ENCODE measurements at places on chromosomes 4 and X. TPM values are rescaled to one million over a fixed set of nuclear protein-coding genes. Genes with fewer than 3 reads are reported as not detected.
A peak's percentile ranks its signal among the peaks of the same experiment; 100 is the strongest.

DNA sequence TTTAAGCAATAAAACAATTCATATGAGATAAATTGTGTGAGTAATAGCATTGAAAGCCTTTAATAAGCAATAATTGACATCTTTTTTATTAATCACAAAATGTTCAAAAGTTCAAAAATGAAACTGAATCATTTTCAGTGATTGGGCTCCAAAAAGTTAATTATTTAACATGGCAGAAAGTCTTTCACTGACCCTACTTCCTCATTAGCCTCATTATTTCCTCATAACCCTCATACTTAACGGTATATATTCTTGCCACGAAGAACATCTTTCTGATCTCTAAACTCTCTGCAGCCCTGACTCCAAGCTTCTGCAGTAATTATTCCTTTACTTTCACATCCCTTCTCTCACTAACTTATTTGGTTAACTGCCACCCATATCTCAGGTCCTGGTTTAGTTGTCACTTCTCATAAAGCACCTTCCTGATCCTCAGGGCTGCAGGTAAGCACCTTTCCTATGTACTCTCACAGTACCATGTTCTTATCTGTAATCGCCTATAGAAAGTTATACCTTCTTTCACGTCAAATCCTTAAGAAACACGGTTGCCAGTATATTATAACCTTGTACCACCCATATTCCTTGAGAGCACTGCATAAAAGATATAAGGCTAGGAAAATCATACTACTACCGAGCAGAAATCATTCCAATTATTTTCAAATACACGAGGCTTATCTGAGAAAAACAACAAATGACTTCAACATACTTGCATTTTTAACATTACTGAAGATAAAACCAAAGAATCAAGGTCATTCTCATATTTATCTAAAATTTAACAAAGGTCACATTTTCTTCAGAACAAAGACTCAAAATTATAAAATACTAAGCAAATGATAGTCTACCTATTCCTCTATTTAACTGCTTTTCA, 72.2 kb downstream of the PPP3CA start:
- DNase-seq: no peak
- H3K27me3 ChIP-seq: no peaks in the 10 kb centered on the region
- no peak overlapping the region for H3K27ac ChIP-seq
- no peak overlapping the region for H3K4me3 ChIP-seq

DNA sequence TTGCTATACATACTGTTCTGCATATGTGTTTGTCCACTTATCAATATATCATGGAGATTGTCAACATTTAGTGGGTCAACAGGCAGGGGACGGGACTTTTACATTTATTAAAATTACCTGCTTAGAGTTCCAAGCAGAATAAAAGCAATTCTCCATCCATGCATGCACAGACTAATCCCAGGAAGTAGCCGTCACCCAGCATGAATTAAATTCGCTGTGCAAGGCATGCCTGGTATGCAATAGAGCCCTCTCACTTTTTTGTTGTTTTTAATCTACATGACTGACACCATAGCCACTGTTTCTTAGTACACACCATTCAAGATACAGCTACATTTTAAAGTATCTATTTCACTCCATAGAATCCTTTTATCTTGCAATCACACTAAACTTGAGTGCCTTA, 108.9 kb downstream of the USP46 start:
- H3K27ac ChIP-seq: peak overlapping the region; percentile 88
- H3K27me3 ChIP-seq: peaks cover 3% of the 10 kb centered on the region
- no peak for DNase-seq
- H3K4me3 ChIP-seq: peak overlapping the region; percentile 60
- H3K4me1 ChIP-seq: peaks cover 52% of the 10 kb centered on the region
- H3K36me3 ChIP-seq: no peaks in the 10 kb centered on the region

The ATP2B3 gene
- total RNA-seq: not detected

GRCh38 chrX:42269186-42269585, 345.8 kb upstream of the CASK start:
- H3K27ac ChIP-seq: no peak overlapping the region
- no peak for DNase-seq
- no peaks in the 10 kb centered on the region for H3K4me1 ChIP-seq
- H3K36me3 ChIP-seq: no peaks in the 10 kb centered on the region
- H3K27me3 ChIP-seq: no peaks in the 10 kb centered on the region

- H3K4me1 ChIP-seq: no peaks in the 10 kb centered on the region
- DNase-seq: no peak
- H3K27me3 ChIP-seq: no peaks in the 10 kb centered on the region
- H3K27ac ChIP-seq: no peak overlapping the region
- H3K4me3 ChIP-seq: no peak overlapping the region
- H3K36me3 ChIP-seq: no peaks in the 10 kb centered on the region
These were observed 253.3 kb downstream of the NAP1L3 start for GRCh38 chrX:93420090-93420489.

The ZNF732 gene
- not detected for total RNA-seq

DNA sequence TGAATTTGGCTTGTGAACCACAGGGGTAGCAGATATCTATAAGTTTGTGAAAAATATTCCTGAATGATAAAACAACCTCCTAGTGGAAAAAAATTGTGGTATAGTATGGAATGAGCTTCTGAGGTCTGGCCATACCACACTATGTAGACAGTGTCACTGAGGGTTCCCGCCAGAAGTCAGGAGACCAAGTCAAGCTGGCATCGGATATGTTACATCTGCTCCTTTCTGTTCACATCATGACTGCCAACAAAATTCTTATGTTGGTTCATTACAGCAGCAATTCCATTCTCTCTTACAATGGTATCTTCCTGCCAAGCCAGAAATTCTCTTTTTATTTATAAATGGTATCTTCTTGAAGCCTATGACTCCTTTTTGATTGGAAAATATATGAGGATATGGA, 273.0 kb downstream of the PPP3CA start:
- H3K36me3 ChIP-seq: peaks cover 3% of the 10 kb centered on the region
- H3K27ac ChIP-seq: no peak overlapping the region
- H3K4me1 ChIP-seq: peaks cover 3% of the 10 kb centered on the region
- H3K27me3 ChIP-seq: no peaks in the 10 kb centered on the region
- no peak overlapping the region for H3K4me3 ChIP-seq
